ENCODE measurements at places on chromosomes 12 and 14.
A peak's percentile ranks its signal among the peaks of the same experiment; 100 is the strongest.

- DNase-seq = no peak
Measured at GRCh38 chr12:132276066-132276826, 53.1 kb downstream of the GALNT9 start.

DNA sequence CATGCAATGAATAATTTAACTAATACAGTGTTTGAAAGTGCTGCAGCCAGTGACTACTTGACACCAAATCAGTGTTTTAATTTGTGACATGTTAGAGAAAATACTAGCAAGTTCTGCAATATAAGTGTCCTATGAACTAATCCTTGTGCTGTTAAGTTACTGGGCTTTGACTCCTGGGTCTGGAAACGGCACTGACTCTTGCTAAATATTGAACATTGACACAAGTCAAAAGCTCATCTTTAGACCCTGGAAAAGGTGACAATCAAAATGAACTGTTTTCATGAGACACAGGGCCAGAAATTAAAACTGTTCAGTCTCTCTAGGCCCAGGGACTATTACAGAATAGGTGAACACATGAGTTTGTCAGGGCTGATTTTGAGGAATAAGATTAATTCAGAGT, 268.1 kb downstream of the IPO8 start:
- DNase-seq = no peak

DNA sequence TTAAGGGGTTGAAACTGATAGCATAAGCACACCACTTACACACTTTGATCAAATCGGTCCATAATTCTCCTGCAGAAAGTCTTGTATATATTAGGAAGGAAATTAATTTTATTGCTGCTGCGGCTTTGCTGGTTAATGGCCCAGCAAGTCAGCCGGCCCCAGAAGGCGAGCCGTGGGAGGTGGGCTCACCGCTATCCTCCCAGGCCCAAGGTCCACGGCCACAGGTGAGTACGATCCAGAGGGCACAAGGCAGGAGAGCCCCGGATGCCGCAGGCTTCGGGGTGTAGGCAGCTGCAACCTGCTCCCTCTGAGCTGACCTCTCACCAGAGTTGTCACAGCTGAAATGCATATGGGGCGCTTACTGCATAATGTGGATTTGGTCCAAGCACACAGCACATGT, 165.7 kb downstream of the TBX5 start:
- no peak for DNase-seq

GRCh38 chr14:61537563-61538463, 157.5 kb upstream of the HIF1A start:
- no peak for DNase-seq

- DNase-seq = no peak
Measured at GRCh38 chr12:108890208-108890607, 10.3 kb downstream of the DAO start.

- DNase-seq = no peak
Measured at GRCh38 chr12:102631274-102631673, 150.9 kb upstream of the IGF1 start.

DNA sequence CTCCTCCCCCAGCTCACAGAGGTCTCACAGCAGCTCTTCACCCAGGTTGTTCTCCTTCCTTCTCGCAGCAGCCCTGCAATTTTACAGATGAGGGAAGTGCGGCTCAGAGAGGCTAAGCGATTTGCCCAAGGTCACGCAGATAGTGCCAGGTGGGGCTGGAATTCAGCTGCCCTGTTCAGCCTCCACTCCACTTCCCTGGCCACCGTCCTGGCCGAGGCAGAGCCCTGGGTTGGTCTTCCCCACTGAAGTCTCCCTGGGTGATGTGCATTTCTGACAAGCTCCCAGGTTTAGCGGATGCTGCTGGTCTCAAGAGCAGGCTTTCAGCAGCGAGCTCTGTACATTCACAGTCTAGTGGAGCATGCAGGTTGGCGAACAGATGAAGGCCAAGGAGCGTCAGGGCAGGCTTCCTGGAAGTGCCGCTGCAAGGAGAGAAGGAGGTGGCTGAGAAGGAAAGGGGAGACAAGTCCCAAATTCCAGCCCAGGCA, 28.9 kb upstream of the EML1 start:
- no peak for DNase-seq

GRCh38 chr12:18752280-18752920, 14.5 kb downstream of the CAPZA3 start:
- DNase-seq = no peak

GRCh38 chr14:66643344-66643743, 135.4 kb downstream of the GPHN start:
- no peak for DNase-seq

DNA sequence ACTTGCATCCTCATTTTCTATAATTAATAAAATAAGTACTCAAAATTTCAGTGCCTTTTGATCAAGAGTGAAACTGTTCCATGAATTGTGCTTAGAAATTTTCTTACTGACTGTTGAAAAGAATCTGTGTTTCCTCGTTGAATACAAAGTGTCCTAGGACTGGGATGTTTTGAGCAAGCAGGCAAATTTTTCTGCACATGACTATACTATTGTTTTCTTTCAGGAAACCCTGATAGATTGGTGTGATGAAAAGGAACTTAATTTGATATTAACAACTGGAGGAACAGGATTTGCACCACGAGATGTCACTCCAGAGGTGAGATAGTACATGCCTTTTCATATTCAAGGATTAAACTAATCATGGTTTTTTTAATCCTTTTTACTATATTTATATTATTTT, 316.3 kb downstream of the GPHN start:
- no peak for DNase-seq

- DNase-seq = no peak
Measured at GRCh38 chr14:104644656-104645378, 40.2 kb upstream of the TMEM179 start.

DNA sequence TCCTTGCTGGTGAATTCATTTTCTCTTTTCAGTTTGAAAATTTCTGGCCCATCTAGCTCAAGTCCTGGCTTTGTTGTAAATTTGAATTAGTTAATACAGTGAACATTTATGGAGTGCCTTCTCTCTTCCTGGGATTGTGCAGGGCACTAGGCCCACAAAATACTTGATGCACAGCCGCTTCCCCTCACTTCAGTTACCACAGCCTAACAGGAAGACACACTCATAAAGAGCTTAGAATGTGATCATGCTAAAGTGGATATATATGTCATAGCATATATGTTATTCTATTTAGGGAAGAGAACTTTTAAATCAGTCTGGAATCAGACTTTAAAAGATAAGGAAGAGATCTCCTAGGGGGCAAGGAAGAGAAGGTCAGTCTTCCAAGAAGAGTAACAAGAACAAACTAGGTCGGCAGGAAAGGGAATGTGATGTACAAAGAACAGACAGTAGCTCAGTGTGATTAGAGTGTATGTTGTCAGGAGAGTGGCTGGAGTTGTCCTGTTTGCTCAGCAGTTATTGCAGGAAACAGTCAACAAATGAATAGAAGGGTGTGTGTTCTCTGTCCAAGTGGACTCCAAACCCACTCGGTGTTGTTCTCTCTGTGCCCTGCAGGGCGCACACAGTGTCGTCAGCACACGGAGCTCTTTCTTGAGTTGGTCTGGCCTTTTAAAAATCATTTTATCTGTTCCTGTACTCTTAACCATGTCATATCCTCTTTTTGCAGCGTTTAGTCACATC, 74.4 kb downstream of the DAAM1 start:
- no peak for DNase-seq

- no peak for DNase-seq
Measured at GRCh38 chr12:74515849-74516248, 21.8 kb upstream of the ATXN7L3B start.

DNA sequence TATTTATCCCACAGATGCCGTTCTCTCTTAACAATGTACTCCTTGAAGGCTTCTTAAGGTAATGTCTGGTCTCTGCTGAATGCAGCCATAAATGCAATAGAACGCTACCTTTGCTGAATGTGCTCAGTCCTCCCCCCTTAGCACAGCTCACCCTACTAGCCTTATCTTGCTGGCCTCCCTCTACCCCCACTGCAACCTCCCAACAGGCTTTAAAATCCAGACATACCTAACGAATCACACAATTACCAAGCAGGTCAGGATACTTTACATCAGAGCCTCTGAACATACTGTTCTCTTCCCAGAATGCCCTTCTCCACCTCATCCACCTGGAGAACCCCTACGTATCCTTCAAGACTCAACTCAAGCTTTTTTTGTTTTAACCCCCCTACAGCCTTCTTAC, 51.0 kb upstream of the CRADD start:
- DNase-seq = no peak

DNA sequence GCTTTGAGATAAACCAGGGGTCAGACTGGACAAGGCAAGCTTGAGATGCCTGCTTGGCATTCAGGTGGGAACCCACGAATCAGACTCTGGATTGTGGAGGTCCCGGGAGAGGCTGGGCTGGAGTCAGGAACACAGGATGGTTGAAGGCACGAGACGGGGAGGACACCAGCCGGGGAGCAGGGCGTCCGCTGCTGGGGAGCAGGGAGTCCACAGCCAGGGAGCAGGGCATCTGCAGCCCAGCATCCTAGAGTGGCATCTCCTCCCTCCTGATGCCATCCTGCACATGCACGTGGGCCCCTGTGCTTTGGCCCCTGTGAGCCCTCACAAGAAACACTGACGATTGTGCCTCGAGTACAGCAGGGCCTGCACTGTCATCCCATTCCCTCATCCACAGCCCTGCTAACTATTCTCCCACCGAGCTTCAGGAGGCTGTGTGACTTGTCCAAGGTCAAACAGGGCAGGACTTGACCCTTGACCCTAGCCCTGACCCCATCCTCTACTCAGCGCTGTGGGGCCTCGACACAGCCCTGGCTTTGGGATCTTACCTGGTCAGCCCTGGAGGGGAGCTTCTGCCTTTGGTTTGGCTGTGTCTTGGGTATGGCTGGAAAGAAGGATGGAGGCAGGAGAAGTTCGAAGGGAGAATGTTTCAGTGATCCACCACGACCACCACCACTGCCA, 45.1 kb downstream of the CFAP251 start:
- DNase-seq = no peak

DNA sequence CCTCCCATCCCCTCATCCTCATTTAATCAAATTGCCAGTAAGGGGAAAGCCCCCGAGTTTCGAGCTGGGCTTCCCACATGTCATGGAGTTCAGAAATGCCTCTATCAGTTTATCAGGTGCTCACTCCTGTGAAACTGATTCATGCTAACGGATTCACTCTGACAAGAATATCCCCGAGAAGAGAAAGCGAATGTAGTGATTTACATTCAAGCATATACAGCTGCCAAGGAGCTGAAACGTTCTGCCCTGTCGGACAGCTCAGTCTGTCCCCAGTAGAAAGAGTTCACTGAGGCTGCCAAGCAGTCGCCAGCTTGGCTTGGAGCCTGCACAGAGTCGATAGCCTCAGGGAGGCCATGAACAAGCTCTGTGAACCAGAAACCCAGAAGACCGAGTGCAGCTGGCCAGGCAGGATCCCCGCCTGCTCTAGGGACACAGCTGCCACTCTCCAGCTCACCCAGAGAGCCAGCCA, 88.4 kb downstream of the TMCC3 start:
- DNase-seq = no peak

DNA sequence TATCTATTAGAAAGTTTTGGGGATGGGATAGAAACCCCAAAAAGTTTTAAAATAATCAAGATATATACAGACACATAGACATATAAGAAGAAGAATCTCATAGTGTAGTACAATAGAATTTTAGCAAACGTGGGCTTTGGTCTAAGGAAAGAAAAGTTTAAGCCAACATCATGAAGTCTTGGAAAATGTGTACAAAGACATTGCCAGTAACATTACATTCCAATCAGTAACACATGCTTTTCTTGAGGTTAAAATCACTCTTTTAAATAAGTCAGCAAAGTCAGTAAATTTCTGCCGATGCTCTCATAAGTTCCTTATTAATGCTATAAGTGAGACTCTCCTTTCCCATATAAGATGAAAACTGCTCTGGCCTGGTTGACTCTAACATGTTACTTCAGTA, 201.1 kb upstream of the LRIG3 start:
- DNase-seq = no peak

GRCh38 chr12:109752117-109753053, 38.8 kb downstream of the FAM222A start:
- no peak for DNase-seq

- no peak for DNase-seq
Measured at GRCh38 chr12:45946435-45946834, 43.9 kb downstream of the SCAF11 start.

- no peak for DNase-seq
Measured at GRCh38 chr12:2550561-2551411, 244.0 kb upstream of the FKBP4 start.

DNA sequence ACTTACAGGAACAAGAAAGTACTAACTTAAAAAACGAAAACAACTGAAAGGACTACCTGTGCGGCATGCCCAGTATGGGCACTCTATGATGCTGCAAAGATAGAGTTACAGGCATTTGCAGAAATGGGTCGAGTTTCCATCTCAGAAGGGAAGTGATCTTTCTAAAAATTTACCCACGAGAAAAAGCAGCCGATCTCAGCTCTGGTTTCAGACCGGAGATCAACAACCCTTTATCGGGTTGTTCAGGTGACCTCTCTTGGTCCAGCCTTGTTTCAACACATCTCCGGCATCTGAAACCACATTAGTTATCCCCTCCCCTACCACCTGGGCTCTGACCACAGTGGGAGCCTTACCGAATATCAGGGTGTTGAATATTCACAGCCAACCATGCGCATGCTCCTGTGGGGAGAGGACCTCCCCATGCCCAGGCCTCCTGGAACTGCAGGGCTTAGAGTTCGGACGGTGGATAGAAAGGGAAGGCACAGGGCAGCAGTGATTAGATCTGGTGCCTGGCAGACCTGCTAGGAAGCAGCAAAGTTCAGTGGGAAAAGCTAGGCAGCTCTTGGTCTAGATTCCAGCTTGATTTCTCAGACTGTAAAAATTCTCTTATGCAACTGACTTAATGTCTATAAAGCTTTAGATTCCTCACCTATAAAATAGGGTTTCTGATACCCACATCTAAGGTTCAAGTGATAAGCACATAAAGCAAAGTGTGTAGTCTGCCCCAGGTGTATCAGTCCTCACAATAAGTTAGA, 906.0 kb downstream of the VRK1 start:
- DNase-seq = peak; percentile 27

DNA sequence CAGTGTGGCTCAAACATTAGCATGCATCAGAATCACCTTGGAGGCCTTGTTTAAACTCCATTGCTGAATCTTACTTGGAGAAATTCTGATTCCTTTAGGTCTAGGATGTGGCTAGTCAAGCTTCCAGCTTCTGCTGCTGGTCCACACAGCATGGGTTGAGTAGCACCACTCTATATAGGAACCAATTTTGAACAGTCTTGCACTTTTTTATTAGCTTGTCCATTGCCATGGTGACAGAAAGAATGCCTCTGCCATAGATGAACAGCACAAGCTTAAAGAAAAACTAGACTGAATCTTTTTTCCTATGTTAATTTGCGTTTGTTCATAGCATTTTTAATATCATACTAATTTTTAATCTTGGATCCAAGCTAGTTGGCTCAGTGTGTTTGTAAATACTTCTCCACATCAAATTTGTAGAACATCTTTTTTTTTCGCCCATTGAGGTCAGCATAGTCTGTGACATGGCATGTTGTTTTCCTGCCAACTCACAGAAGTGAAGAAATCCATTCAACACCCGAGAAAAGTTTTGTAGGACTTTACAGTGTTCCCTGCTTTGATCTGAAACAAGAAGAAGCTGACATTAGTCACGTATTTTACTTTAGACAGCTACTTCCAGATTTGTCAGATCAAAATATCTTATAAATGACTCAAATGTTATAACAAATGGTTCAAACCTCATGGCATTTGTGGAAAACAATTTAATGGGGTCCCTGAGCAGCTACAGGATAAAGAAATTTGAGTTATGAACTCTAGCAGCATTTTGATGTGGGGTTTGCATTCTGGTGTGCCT, 438.8 kb downstream of the EGLN3 start:
- no peak for DNase-seq

Measured in central memory CD4-positive, alpha-beta T cell (primary cell).